ENCODE measurements at places on chromosomes 3 and 15.
A peak's percentile ranks its signal among the peaks of the same experiment; 100 is the strongest.

- DNase-seq, result peak; percentile 80
Observed at GRCh38 chr3:195133462-195133861, 137.5 kb downstream of the XXYLT1 start.

DNA sequence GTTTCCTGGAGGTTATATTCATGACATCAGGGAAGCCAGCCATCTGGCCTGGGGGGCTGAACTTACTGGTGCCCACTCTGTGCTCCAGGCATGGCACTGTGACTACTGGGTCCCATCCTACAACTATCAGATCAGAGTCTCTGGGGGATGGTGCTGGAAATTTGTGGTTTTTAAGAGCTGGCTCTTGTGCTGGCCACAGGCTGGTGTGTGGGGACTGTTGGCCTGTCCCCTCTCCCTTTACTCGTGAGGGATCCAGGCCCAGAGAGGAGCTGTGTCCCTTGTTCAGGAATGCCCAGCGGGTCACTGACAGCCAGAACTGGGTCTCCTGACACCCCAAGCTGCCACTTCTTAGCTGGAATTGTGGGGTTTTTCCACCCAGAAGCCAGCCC, 44.5 kb upstream of the SEC22A start:
- no peak for DNase-seq

- no peak for DNase-seq
Observed at GRCh38 chr3:157063926-157064325, 96.0 kb downstream of the CCNL1 start.

DNA sequence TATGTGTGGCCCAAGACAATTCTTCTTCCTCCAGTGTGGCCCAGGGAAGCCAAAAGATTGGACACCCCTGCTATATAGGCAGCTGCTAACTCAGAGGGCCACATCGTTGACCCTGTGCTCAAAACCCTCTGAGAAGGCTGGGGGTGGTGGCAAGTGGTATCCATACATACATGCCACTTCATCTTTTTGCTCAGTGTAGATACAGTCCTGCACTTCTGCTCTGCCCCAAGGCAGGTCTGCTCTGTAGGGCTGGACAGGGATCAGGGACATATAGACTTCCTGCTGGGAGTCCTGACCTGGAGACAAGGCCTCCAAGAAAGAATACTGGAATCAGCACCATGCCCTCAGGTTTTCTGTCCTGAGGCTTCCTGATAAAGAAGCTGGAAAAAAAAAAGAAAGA, 4.5 kb upstream of the HCN4 start:
- no peak for DNase-seq

GRCh38 chr3:53816425-53816824, 29.8 kb downstream of the CHDH start:
- DNase-seq, result no peak

GRCh38 chr3:138778643-138779042, 56.1 kb downstream of the PIK3CB start:
- no peak for DNase-seq

DNA sequence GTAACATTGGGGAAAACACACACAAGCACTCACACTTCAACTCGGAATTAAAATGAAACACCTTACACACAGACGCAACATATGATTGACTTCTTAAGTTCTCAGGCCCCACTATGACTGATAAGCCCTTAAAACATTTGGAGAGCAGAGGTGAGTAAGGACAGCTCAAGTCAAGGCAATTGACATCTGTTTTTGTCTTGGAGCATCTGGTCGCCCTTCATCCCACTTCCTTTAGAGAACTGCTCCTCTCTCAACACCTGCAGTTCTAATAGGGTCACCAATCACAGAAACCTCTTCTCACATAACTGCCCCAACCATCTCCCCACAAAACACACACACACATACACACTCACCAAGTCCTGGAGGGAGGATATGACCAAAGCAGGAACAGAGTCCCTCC, 43.4 kb downstream of the ERC2 start:
- DNase-seq, result no peak

- no peak for DNase-seq
Observed at GRCh38 chr15:76967067-76967466, 27.9 kb upstream of the PSTPIP1 start.

DNA sequence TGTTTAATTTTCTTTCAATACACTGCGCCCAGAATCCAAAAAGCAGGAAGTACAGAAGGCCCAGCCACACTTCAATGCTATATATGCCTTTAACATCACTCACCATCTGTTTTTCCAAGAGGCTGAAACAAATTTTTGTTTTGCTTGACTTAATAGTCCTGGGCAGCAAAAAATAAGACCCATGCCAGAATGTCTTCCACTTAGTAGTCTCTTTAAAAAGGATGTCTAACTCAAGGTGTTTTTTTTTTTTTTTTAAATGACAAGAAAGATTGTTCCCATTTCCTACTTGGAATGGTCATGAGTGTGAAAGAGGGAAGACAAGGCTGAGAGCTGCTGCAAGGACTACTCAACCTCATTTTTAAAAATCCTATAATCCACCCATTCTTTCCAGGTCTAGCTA, 590.3 kb upstream of the SGO1 start:
- no peak for DNase-seq

DNA sequence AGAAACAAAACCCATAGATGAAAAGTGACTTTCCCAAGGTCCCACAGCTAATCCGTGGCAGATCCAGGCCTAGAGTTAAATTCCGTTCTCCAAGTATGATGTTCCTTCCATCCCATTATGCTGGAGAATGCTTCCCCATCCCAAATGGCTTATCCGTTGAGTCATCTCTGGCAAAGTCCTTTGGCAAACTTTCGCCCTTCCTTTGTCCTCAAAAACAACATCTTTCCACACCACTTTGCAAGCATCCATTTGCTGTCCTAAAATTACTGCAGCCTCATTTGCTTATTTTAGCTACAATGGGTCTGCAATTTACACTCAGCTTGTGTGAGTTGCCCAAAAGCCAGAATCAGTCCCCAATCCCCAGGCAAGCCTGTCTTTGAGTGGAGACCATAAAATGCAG, 304.0 kb upstream of the TLE3 start:
- no peak for DNase-seq

GRCh38 chr3:148146947-148147826, 550.5 kb upstream of the AGTR1 start:
- no peak for DNase-seq

- no peak for DNase-seq
Observed at GRCh38 chr3:117728226-117728625, 1018.6 kb downstream of the TUSC7 start.

- no peak for DNase-seq
Observed at GRCh38 chr15:70416829-70417228, 319.1 kb upstream of the TLE3 start.

DNA sequence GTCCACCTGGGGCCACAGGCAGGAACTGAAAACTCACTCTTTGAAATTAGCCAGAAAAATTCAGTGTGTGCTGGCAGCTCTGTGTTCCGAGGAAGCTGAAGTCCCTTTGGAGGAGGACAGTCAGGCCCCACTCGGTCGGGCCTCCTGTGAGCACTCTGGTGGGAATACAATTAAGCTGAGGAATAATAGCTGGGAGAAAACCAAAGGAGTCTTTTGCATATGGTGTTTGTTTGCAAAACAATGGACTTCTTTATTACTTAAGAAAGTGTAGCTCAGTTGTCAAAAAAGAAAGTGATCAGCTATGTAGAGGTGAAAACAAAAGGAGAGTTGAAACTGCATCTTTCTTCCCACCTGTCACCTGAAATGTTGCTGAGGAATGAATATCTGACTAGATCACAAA, 202.5 kb downstream of the MEIS2 start:
- no peak for DNase-seq

DNA sequence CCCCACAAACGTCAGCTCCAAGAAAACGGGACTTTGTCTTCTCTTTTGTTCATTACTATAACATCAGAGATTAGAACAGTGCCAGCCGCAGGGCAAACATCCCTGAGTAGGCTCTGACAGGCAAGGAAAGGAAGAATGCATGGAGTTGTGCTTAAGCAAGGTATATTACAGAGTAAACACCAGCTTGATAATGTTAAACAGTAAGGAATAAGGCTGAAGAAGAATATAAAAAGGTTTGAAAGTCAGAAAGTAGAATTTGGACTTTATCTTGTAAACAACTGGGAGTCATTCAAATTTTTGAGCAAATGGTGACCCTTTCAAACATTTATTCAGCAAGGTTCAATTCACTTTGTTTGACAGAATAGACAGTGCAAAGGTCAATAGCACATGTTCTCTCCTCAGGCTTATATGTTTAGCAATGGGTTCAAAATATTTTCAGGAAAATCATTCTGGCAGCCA, 11.0 kb downstream of the GABPB1 start:
- no peak for DNase-seq

DNA sequence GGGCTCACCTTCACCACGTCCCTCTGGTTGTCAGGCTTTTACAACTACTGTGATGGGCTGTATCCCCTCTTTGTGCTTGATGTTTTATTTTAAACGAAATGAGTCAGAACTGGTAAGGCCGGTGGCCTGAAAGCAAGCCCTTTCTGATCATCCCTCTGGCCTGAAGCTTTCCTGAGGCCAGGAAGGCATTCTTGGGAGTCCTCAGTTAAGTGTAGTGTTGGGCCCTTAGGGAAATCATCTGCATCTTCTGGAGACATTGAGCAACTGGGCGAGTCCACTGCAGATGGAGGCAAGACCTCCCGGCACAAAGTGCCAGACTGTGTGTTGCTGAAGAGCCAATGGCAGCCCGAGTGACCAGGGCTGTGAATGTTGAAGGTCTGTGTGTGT, 33.0 kb upstream of the AMOTL2 start:
- DNase-seq, result no peak

DNA sequence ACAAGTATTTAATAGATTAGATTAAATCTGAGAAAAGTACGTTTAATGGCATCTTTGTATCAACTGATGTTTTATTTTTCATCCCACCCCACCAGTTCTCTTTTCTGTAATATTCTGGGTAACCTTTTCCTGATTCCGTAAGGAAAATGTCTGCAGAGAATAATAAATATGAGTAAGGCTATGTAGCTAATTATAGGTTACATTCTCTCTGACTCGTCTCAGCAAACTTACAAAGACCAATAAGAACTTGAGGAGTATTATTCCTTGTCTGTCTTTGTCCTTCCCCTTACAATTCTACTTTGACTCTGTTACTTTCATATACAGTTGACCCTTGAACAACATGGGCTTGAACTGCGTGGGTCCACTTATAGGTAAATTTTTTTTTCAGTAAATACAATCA, 12.1 kb downstream of the SNAP23 start:
- no peak for DNase-seq

DNA sequence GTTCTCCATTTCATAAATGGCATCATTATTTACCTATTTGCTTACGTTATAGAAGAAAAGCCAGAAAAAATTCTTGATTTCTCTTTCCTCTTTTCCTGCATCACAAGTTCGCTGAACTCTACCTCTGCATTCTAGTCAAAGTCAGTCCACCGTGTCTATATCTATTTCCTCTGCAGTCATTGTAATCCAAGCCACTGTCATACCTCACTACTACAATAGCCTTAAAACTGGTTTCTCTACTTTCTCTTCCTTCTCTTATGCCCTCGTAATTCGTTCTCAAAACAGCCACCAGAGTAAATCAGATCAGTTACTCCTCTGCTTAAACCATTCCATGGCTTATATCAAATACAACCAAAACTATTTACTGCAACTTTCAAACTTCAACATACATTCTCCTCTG, 13.4 kb upstream of the FAM81A start:
- DNase-seq, result no peak

GRCh38 chr3:195544634-195545033, 1.5 kb upstream of the PPP1R2 start:
- DNase-seq, result no peak

DNA sequence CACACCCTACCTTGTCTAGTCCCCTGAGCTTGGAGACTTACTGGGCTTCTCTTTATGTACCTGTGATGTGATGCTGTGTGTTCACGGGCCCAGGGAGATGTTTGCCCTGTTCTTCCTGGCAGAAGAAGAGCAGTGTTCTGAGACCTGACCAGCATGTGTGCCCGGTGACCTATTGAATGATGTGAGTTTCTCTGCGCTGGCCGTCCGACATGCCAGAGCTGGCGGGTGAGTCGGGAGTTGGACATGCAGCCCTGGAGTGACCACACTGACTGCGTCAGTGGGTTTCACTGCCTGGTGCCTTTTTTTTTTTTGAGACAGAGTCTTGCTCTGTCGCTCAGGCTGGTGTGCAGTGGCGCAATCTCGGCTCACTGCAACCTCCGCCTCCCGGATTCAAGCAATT, 42.3 kb downstream of the CGNL1 start:
- DNase-seq, result no peak

DNA sequence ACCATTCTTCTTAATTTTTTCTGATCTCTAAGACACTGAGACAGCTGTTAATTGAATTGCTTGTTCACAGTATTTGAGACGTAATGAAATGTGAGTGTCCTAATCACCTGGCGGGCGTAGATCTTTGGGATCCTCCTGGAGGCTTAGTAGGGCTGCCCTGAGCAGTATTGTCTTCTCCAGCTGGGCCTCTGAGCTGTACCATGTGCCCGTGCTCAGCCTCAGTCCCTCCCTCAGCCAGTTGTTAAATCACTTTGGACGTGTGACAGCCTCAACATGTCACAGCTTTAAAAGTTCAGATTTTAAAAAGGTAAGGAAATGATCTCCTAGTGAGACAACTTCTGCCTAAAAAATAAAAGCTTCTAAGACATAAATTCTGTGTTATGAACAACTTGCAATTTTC, 35.5 kb downstream of the IGF1R start:
- DNase-seq, result no peak

- no peak for DNase-seq
Observed at GRCh38 chr15:67080118-67080899, 14.9 kb downstream of the SMAD3 start.

GRCh38 chr3:71850654-71851053, 65.7 kb upstream of the PROK2 start:
- no peak for DNase-seq

DNA sequence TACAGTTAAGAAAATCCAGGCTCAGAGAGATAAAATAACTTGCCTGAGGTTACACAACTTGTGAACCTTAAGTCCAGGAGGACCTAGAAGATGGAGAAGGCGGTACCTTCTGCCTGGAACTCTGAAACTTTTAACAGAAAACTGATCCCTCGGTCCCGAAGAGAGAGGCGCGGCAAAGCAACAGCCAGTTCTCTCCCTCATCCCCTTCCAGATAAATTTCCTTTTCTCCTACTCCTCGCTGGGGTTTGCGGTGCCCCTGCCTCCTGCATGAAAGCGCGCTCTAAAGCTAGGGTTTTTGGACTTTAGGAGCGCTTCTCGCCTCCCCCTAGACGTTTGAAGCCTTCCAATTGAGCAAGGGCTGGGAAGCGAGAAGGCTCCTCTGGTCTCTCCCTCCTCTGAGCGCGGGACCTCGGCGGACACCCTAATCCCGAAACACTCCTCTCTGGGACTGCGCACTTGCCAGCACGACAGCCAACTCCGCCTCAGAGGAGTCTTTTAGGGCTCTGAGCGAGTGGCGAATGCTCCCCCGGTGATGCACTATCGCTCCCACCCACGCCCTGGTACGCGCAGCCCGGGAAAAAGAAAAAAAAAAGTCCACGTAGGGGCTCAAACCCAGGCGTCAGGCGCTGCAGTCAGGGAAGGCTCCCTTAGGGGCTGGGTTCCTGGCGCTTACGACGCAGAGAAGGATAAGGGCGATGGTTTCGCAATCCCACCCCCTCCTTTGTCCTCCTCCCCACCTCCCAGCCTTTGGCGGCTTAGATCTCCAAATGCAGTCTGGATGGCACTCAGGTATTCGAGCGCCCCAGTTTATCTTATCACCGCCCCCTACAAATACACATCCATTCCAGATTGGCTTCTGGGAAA, 7.9 kb upstream of the EOMES start:
- DNase-seq, result no peak

- DNase-seq, result no peak
Observed at GRCh38 chr15:70087708-70088352, 9.9 kb downstream of the TLE3 start.
